ENCODE measurements at places on chromosomes 5 and 9.
A peak's percentile ranks its signal among the peaks of the same experiment; 100 is the strongest.

GRCh38 chr9:105308461-105309341 lies 64.2 kb downstream of the SLC44A1 start:
- no peak for DNase-seq

DNA sequence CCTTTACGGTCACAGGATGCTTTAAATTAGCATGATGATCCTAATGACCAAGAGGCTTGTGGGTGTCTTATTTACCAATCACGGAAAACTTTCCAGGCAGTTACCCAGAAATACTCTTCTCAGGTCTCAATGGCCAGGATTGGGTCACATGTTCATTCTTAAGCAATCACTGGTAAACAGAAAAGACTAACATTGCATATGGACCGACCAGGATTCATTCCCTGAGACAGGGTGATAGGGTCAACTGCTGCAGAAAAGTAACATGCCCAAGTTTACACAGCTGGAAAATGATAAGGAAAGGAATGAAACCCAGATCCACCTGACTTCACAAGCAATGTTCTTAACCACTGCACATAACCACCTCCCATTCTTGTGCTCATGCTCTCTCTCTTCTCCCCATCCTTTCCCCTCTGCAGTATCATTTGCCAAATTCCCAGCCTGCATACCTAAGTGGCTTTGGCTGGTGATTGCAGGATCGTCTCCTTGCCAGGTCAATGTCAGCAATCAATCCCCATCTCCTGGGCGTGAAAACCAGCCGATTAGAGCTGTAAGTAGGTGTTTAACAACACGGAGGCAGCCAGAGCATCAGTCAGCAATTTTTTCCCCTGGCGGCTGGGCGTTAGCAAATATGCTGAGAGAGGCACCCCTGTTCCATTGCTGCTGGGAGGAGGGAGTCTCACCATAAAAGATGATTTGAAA lies 219.4 kb downstream of the NMUR2 start:
- no peak for DNase-seq

GRCh38 chr5:86974955-86975354 lies 292.7 kb upstream of the RASA1 start:
- no peak for DNase-seq

- no peak for DNase-seq
These were observed 46.5 kb downstream of the CEMIP2 start for GRCh38 chr9:71721855-71722254.

- no peak for DNase-seq
These were observed 43.0 kb upstream of the PPP2CA start for GRCh38 chr5:134268919-134269318.

GRCh38 chr5:79074641-79075040 lies 5.1 kb downstream of the BHMT2 start:
- DNase-seq: no peak

- DNase-seq: no peak
These were observed 85.6 kb upstream of the CCDC112 start for GRCh38 chr5:115381911-115382662.

GRCh38 chr5:148730942-148731898 lies 76.9 kb upstream of the HTR4 start:
- DNase-seq: peak; percentile 80

- peak; percentile 17 for DNase-seq
These were observed 33.2 kb downstream of the GRIN3A start for GRCh38 chr9:101705135-101705661.

DNA sequence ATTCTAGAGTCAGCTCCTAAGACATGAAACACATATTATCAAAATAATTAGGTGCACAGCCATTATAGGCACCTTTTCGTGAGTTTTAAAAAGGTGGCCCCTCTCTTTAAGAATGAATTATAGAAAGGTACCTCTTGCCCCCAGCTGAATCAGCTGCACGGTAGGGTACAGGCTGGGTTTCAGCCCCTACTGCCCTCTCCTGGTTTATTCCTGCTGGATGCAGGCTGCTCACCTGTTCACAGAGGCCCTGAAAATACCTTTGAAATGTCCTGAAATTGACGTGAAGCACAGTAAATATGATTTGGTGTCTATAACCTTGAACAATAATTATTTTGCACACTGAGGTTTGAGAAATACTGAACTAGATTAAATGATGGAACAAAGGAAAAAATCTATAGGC lies 504.8 kb upstream of the SGCD start:
- no peak for DNase-seq

DNA sequence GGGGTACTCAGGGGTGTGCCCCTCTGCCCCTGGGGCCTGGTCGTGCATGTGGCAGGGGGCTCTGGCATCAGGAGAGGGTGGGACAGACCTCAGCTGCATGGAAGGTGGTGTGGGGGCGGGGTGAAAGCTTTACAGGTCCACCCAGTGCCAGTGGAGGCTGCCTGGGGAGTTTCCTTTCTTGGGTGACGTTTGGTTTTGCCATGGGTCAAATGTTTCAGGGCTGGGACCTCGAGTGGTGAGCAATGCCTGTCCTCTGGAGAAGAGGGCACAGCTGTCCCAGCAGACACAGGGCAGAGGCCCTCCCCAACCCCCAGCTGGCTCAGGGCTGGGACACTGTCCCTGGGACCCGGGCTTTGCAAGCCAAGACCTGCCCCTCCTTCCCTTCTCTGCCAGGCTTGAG lies 3.6 kb downstream of the RXRA start:
- DNase-seq: no peak

GRCh38 chr5:149141957-149142851 lies 911 bp downstream of the ABLIM3 start:
- no peak for DNase-seq

DNA sequence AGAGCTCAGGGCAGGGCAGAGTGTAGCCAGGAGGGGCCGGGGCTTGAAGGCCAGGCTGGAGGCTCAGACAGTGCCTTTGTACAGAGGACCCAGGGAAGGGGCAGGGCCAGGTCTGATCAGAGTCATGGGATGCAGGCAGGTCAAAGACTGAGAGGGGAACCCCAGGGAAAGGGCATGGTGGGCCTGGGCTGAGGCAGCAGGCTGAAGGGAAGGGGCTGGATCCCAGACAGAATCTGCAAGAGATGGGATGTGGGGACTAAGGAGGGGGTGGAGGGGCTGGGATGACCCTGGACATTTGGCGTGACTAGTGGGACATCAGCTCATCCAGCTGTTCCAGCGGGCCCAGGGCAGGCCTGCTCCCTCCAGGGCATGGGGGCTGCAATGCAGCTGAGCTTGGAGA lies 15.5 kb upstream of the MRNIP start:
- no peak for DNase-seq

DNA sequence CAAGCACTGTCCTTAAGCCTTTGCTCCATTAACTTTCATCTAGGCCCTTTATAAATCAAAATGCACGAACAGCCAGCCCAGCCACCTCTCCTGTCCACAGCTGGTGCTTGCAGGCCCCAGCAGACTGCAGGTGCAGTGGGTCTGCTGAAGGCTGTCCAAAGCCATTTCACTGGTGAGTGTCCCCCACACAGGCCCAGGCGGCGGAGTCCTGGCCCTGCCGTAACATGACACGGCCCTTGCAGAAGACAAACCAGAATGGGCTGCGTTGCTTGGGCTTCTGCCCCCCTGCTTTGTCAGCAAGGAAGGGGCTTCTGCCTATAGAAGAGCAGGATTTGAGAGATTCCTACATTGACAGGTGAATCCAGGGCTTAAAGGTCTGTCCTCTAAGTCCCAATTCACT lies 188.6 kb downstream of the NR3C1 start:
- no peak for DNase-seq

DNA sequence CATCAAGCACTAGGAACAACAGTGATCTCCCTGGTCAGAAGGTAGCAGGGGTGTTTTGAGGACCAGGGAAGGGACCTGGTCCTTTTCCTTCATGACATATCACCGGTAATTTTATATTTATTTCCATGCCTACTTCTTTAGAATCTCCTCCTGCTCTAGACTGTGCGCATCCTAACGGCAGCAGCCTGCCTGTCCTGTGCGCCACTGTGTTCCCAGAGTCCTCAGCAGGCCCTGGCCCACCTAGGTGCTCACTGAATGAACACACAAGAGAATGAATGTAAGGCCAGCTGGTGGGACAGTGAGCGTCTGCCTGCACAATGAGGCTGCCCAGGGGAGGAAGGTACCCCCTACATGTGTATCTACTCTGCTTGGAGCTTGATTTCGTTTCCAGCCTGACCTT lies 51.5 kb downstream of the C5orf15 start:
- no peak for DNase-seq

DNA sequence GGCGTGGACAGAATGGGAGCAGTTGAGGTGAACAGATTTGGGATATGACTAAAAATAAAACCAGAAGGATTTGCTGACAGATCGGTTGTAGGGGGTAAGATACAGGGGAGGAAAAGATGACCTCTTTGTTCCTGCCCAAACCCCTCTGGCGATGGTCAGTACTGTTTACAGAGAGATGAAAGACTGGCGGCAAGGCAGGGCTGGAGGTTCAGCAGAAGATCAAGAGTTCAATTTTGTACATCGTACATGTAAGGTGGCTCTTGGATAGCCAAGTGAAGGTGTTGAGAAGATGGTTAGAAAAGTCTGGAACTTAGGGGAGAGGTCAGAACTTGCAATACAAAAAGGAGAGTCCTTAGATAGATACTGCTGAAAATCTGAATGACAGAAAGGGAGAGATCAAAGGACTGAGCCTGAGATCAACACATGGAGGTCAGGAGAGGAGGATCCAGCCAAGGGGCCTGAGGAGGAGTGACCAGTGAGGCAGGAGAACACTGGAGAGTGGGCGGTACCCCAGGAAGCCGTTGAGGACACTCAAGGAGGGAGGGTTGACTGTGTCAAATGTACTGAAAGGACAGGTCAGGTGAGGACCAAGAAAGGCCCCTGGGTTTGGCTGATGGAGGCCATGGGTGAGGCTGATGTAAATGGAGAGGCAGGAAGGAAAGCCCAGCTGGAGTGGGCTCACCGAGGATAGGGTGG lies 7.1 kb downstream of the IL4 start:
- no peak for DNase-seq

GRCh38 chr5:9198394-9198793 lies 347.5 kb downstream of the SEMA5A start:
- DNase-seq: no peak

DNA sequence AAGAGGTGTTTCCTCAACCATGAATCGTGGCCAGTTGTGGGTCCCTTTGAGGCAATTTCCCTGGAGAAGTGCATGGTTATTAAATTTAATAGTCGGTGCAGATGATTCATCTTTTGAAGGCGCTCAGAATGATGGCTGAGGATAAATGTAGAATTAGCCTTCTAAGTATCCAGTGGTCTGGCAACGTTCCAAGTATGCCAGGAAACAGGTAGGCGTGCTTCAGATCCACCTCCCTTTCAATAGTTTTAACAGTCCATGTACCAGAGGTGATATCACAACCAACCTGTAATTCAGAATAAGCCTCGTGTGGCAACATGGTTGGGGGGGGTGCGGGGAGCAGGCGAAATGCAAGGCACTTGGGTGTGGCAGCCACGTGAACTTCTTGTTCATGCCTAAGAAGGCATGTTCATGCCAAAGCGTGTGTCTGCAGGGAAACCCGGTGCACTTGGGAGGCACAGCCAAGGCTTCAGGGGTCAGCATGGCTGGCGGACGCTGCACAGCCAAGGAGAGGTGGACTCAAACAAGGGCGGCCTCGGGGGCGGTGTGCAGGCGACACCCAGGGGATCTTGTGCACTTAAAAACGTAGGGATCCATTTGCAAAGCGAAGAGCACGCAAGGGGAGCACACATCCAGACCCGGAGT lies 5.2 kb upstream of the NKD2 start:
- peak; percentile 20 for DNase-seq

DNA sequence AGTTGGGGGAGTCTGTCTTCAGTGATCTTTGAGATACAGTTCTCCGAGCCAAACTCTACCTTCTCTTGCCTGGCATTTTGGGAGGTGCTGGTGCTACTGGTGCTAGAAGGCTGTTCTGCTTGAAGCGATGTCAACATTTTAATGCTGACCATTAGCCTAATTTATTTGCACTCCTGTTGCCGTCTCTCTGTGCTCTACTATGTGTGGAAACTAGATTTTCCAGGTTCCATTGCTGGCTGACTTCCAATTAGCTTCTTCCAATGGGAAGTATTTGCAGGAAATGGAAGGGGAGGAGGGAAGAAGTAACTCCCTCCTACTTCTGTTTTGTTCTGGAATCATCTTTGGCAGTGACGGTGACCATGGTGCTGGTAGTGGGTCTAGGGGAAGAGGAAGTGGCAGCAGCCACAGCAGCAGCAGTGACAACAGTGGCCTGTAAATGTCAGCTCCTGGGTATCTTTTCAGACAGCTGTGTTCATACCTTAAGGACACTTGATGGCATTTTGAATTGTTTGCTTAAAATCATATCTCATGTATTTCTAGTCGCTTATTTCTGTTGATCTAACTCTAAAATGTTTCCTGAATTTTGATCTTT lies 7.9 kb downstream of the TXNDC8 start:
- DNase-seq: no peak

DNA sequence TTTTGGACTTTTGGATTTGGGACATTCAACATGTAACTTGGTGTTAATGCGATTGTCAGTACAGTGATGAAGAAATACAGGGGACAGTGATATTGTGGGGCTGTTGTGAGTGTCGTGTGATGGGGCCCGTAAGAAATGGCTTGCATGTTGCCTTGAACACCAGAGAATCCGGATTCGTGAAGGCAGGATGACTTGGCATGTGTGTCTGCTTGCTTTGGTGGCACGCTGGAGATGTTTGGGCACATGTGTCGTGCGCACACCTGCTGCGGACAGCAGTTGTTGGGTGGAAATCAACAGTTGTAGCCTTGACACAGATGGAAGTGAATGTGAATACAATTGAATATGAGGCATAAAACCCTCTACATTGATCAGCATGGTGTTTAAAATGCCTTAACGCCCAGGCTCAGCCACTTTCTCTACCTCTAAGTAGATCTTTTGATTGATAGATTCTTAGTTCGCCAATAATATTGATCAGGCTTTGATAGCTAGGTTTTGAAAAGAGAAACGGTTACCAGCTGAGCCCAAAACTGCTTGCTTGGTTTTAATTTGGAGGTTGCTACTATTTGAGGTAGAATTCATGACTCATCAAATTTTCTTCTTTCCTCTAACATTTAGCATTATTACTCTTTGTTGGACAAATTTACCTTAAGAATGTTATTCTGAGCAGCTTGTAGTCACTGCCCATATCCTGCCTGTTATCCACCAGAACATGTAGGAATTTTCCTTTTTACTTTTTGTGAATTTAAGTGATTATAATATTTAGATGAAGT lies 94.4 kb downstream of the TRIO start:
- DNase-seq: no peak

- no peak for DNase-seq
These were observed 63.1 kb downstream of the RCL1 start for GRCh38 chr9:4855841-4856240.

DNA sequence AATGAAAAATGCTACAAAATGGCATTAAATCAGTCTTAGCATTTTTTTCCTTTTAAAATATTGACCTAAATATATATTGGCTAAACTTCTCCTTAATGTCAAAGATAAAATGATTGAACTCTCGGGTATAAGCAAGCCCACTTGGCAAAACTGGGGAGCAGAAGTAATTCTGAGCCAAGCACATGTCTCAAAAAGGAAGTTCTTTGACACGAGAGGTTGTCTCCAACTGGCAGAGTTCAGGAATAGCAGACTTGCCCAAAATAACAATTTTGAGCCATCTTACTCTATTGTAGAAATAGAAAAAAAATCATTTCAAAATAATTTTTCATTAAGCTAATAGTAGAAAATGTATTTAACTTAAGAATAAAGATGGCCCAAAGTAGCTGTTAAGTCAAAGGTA lies 10.4 kb upstream of the MLLT3 start:
- DNase-seq: no peak

GRCh38 chr5:142661957-142662356 lies 23.9 kb downstream of the FGF1 start:
- DNase-seq: no peak

Measured in CD4-positive, alpha-beta T cell treated with Interleukin-21 for 1 hour (primary cell).